ENCODE measurements at places on chromosomes 5 and 9.

- no peak for DNase-seq
Observed at GRCh38 chr5:17304282-17304681, 86.9 kb downstream of the BASP1 start.

GRCh38 chr9:104177003-104177611 lies 83.0 kb downstream of the SMC2 start:
- DNase-seq: peak; percentile 5

- DNase-seq: no peak
Observed at GRCh38 chr5:29077451-29077850, 2039.1 kb upstream of the CDH9 start.

- DNase-seq: no peak
Observed at GRCh38 chr5:11289733-11290132, 528.7 kb upstream of the DAP start.

DNA sequence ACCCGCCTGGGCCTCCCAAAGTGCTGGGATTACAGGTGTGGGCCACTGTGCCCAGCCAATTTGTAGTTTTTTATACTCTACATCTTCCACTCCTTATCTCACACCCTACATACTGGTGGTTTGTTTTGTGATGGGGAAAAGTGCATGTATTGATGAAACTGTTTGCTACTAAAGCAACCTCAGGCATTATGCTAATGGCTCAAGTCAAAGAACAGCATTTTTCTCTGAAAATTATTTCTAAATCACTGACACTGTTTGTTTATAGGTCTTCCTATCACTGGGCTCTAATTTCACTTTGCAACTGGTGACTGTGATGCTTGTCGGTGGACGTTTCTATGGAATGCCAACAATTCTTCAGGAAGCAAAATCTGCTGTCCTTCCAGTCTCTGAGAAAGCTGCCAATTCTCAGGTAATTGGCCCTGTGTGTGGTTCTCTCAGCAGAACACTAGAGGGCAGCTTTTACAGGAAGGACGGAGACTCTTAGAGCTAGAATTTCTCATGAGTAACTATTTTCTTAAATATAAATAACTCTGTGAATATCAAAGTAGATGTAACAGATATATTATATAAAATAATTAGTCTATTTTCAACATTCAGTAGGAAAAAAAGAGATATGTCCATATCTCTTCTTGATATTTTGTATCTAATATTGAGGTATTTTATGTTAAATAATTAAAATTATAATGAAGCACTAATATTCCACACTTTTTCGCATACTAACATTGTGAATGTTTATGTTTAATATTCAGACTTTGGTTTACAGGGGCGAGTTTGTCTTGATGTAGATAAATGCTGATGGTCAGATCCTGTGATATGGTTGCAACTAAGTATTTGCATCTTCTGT lies 244.1 kb downstream of the ADGRV1 start:
- DNase-seq: no peak

DNA sequence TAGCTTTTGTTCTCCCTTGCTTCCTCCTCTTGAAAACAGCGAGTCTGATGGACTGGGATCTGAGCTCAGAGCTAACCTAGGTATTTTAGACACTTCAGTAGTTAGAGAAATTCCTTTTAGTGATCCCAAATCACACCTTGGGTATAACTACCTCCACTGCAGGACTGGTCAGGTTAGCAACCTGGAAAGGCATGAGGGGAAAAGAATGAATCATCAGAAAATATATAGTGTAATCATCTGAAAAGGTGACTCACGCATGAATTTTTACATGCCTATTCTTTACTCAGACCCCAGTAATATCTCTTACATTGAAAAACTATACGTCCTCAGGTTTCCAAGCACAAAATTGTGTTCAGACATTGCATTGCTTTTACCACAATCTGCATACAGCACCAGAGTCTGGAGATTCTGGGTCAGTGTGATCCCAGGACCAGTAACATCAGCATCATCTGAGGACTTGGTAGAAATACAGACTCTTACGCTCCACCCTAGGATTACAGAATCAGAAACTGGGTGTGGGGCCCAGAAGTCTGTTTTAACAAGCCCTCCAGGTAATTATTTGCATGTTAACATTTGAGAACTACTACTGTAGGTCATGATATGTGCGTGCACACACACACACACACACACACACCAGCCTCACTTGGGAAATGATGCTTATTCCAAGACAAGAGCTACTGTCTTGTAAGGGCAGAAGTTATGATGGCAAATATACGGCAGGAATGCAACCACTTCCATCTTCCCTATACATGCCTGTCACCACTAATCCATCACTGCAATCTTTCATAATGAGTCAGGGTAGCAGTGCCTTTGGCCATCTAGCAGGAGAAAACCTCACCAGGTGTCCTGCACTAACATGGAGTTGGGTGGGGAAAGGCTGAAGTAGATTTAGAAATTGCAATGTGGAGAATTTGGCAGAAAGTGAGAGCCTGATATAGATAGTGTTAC lies 271.6 kb upstream of the MAP3K1 start:
- no peak for DNase-seq

DNA sequence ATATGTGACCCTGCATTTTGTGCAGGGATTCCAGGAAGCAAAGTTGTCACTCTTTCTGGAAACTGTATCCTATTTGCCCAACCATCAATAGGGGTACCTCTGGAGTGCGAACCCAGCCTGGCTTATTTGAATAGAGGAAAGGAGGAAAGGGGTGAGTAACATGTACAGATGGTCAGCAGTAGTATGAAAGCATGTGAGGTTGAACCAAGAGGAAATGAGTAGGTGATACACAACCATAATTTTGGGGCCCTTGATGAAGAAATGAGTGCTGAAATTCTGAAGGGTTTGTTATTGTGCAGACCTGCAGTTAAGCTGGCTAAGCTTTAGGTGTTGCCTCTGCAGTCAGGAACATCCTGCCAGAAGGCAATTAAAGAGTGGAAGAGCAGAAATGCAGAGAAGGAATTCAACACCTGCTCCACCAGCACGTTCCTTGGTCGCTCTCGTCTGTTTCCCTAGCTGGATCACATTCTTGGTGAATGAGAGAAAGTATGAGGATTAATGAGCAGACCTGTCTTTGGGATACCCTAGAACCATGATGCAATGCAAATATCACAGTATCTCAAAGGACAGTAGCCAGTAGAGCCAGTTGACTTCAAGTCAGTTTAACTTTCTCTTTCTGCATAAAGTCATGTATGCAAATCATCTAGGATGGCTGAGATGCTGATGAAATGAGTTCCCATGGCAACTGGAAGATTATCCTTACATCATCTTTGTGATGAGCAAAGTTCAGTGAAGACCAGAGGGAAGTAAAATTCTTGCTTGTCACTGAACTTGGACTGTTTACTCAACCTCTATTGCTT lies 13.2 kb upstream of the IL12B start:
- DNase-seq: no peak

DNA sequence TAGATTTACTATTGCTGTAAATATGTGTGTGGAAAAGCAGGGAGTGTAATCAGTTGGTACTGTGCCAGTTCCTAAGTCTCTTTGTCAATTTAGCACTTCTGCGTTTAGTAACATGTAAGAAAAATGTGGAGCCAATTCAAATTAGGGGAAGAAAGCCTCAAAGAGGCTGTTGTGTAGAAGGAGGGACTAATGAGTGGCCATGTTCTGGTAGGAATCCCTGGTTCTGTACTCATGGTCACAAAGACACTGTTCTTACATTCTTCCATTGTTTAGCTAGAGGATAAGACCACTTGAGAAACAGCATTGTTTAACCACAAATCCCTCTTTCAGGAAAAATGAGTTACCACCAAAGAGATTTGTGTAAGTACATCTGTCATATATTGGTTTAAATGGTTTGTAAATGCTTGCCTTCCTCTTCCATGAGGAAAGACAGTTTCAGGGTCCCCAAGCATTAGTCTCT lies 14.9 kb downstream of the ARHGEF28 start:
- no peak for DNase-seq

- no peak for DNase-seq
Observed at GRCh38 chr5:141821430-141821925, 56.7 kb downstream of the PCDH1 start.

- no peak for DNase-seq
Observed at GRCh38 chr5:176429972-176430371, 13.6 kb upstream of the CLTB start.

GRCh38 chr5:175712313-175712680 lies 54.4 kb downstream of the HRH2 start:
- no peak for DNase-seq

- DNase-seq: no peak
Observed at GRCh38 chr9:116313638-116314037, 160.0 kb downstream of the PAPPA start.

DNA sequence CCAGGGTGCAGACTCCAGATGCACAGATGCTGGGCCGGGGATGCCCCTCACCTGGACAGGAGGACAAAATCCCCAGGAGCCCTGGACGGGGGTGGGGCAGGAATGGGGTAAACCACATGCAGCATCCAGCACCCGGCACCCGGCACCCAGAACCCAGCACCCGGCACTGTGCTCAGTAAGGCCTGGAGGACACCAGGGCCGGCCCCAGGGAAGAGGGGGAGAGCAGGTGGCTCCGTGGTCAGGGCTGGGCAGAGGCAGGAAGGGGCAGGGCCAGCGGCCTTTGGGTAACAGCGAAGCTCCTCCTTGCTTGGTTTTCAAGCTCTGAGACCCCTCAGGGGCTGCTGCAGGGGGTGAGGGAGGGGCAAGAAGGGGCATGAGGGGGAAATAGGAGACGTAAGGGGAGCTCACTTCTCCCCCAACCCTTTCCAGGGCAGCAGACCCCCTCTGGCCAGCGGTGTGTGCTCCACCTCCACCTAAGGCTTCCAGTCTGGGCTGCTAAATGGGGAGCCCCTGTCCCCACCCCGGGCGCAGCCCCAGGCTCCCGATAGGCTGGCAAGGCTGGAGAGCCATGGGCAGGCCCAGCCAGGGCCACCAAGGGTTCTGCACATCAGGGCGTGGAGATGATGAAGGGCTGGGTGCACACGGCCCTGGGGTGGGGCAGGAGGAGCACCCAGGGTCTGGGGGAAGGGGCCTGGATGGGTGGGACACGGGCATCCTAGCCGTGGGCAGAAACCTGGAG lies 17.8 kb upstream of the SLC6A19 start:
- DNase-seq: no peak

DNA sequence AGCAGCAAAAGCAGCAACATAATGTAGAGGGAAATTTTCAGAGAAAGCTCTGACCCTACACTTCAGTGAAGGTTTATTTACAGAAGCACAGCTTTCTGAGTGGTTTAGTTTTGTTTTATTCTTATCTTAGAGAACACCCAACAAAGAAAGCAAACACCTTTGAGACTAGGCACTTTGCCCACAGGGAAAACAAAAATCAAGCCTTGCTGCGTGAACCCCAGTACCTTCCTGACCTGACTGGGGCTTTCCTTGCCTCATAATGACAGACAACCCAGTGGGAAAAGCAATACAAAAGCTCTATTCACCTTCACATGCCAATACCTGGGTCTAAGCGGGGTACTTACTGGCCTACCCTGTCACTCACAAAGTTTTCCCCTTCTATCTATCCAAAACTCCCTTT lies 189.8 kb downstream of the HINT1 start:
- DNase-seq: no peak

GRCh38 chr9:110050925-110051355 lies 157.0 kb downstream of the C9orf152 start:
- peak; percentile 76 for DNase-seq

- no peak for DNase-seq
Observed at GRCh38 chr5:135472141-135472540, 20.0 kb upstream of the TIFAB start.

- no peak for DNase-seq
Observed at GRCh38 chr5:10447041-10447440, 5.4 kb downstream of the ROPN1L start.

- no peak for DNase-seq
Observed at GRCh38 chr9:77964258-77964657, 67.4 kb downstream of the GNAQ start.

DNA sequence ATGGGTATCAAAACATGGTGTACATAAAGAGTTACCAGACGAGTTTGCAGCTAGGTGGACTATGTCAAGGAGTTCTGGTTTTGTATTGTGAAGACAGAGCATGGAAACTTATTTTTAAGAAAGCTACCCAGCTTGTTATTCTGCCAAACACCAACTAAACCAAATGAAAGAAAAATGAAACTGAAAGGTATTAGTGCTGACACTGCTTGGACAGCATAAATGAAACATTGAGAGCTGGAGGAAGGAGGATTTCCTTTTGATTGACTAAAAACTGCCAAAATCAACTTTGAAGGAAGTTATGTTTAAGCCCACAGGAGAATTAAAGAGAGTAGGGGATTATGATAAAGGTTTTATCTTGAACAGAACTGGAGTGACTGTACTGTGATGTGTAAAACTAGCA lies 766.2 kb downstream of the PTPRD start:
- DNase-seq: no peak

DNA sequence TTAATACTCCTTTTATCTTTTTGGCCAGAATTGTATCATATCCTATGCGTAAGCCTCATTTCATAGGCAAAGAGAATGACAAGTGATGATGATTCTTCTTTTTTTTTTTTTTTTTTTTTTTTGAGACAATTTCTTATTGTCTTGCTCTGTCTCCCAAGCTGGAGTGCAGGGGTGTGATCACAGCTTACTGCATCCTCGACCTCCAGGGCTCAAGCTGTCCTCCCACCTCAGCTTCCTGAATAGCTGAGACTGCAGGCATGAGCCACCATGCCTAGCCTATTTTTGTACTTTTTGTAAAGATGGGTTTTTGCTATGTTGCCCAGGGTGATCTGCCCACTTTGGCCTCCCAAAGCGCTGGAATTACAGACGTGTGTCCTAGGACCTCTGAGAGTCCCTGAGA lies 41.9 kb upstream of the C5orf24 start:
- no peak for DNase-seq

GRCh38 chr5:141135718-141136266 lies 786 bp downstream of the PCDHB5 start:
- no peak for DNase-seq

GRCh38 chr5:169978714-169979113 lies 1.6 kb downstream of the INSYN2B start:
- no peak for DNase-seq

GRCh38 chr9:105401651-105402050 lies 46.2 kb upstream of the FSD1L start:
- no peak for DNase-seq

DNA sequence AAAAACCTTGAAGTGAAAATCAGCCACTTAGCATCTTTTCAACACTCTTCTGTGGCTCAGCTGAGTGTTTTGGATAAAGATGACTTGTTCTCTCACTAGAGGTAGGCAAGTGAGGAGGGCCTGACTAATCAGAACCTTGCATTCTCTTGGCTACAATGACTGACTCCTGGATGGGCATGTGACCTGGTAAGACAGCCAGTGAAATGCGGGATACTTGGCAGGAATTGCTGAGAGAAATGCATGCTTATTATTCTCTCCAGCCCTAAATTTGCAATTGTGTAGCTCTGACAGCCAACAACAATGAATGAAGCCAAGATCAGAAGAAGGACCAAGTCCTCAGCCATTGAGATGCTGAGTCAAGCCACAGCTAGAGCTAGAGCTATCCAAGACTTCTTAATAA lies 490.5 kb upstream of the ZNF608 start:
- no peak for DNase-seq

- DNase-seq: no peak
Observed at GRCh38 chr9:79896390-79896980, 324.7 kb downstream of the TLE4 start.

- DNase-seq: no peak
Observed at GRCh38 chr5:142839711-142840346, 69.7 kb downstream of the ARHGAP26 start.

- DNase-seq: no peak
Observed at GRCh38 chr5:96734871-96735325, 72.7 kb downstream of the CAST start.

All from Jurkat, Clone E6-1 (cell line).